ENCODE measurements at places on chromosomes 1 and 21. TPM values are rescaled to one million over a fixed set of nuclear protein-coding genes. Genes with fewer than 3 reads are reported as not detected.

DNA sequence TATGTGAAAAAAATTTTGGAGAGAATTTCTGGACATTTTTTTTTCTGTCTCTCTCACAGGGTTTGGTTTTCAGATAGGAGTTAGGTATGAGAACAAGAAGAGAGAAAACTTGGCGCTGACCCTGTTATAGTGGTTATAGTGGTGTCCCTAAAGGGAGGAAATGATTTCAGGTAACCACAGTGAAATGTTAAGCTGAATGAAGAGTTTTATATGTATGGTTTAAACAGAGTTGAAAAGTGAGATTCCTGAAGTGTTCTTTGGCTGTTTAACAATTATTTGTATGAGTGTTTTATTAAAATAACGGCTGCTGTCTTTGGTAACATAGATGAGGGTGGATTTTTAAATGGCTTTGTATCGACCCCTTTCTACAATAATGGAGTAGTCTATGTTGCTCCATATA lies 6.3 kb downstream of the RBM15 start:
- DNase-seq = no peak

- DNase-seq = no peak
These were observed 3.1 kb upstream of the VWA1 start for GRCh38 chr1:1432274-1432950.

TSNAX gene
- 30.0 TPM for total RNA-seq

DYRK3 gene
- total RNA-seq = 0.33 TPM

- DNase-seq = no peak
These were observed 42.7 kb upstream of the ADARB1 start for GRCh38 chr21:45031571-45032191.

GALNT2 gene
- 108 TPM for total RNA-seq

- no peak for DNase-seq
These were observed 139.2 kb downstream of the CASZ1 start for GRCh38 chr1:10657088-10657847.

GRCh38 chr1:1758692-1759455 lies 19.4 kb downstream of the NADK start:
- DNase-seq = no peak

- DNase-seq = no peak
These were observed 82.9 kb upstream of the CACYBP start for GRCh38 chr1:174916846-174917245.

DNA sequence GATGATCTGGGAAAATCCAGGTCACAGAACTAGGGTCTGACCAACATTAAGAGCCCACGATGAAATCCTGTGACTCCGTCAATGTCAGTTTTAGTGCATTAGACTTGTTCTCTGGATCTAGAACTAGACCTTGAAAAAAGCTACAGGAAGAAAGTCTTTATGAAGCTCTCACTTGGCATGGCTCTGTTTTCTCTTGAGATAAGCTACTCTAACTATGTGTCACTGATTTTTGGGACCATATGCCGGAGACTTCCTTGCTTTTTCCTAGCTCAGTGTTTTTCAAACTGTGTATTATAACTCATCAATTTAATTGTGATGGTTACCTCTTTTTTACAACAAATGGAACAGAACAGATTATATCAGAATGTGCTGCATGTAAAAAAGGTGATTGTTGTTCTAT lies 379.7 kb upstream of the DAB1 start:
- DNase-seq = no peak

VCAM1 gene
- total RNA-seq = not detected

LMX1A gene
- total RNA-seq = not detected

KCNJ9 gene
- not detected for total RNA-seq

- DNase-seq = no peak
These were observed 49.8 kb downstream of the ZBTB18 start for GRCh38 chr1:244100704-244101453.

DNA sequence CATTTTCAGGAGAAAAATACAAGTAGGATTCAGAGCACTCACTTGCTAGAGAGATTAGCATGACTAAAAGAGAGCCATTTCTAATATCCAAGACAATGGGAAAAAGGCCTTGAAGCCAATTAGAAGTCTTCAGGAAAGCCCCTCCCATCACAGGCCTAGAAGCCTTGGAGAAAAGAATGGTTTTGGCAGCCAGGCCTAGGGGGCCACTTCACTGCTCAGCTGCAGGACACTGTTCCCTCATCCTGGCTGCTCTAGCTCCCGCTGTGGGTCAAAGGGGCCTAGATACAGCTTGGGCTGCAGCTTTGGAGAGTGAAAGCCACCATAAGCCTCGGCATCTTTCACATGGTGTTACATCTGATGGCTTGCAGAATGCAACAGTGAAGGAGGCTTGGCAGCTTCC lies 62.8 kb downstream of the RGS4 start:
- no peak for DNase-seq

- no peak for DNase-seq
These were observed 10.7 kb downstream of the FMO2 start for GRCh38 chr1:171195767-171196166.

PPFIA4 gene
- 0.29 TPM for total RNA-seq

GRCh38 chr1:181202986-181203555 lies 114.6 kb downstream of the IER5 start:
- DNase-seq = no peak

GRCh38 chr21:45129189-45129923 lies 55.0 kb downstream of the ADARB1 start:
- DNase-seq = no peak

DNA sequence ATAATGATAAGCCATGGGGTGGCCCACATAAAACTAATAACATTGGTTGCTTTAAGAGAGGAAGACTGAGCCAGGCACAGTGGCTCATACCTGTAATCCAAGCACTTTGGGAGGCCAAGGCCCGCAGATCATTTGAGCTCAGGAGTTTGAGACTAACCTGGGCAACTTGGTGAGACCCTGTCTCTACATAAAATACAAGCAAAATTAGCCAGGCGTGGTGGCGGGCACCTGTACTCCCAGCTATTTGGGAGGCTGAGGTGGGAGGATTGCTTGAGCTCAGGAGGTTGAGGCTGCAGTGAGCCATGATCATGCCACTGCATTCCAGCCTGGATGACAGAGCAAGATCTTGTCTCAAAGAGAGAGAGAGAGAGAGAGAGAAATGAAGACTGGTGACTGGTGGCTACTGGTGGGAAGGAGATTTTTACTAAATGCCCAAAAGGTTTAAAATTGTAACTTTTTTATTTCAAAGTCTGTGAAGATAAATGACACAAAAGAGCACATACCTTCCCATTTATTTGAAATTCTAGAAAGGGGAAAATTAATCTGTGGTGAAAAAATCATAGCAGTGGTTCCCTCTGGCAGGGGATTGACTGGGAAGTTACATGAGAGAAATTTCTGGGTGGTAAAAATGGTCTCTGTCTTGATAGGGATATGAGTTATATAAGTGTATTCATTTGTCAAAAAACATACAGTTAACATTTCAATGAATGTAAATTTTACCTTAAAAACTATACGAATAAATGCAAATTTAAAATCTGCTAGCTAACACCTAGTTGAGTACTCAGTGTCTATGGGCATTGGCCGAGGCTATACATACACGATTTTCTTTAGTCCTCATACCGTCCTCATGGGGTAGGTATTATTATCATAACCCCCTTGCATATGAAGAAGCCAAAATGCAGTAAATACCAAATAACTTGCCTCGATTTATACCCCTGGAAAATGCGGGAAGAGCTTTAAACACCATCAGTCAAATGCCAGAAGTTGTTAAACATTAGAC lies 2.2 kb upstream of the NBPF1 start:
- peak; percentile 17 for DNase-seq

PCSK9 gene
- not detected for total RNA-seq

DMRTA2 gene
- total RNA-seq = not detected
